NCI-H2107 (cell line): ENCODE measurements at places on chromosomes 6 and 20.

GRCh38 chr6:109740787-109741186, 49.7 kb downstream of the FIG4 start:
- no peak for DNase-seq

DNA sequence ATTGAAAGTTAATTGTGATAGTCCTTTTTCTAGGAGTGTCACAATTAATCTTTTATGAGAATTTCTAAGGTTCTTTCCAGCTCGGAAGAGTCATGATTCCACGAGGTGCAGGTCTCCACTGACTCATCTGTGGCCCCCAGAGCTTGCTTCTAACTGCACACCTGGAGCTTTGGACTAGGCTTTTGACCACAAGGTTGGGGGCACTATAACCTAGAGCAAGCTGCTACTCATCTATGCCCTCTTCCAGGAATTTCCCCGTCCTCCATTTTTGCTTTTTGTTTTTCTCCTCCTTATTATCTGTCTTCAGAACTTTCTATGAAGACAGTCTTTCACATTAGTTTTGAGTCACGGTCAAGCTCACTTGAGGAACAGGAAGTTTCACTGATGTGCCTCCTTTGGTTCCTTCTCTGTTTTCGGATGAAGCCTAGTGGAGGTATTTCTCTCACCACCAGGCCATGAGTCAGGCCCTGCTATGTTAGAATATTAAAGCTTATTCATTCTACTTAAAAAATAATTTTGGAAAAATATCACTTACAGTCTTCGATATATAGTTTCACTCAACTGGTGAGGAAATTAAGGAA, 119.2 kb upstream of the INSM1 start:
- DNase-seq = no peak

DNA sequence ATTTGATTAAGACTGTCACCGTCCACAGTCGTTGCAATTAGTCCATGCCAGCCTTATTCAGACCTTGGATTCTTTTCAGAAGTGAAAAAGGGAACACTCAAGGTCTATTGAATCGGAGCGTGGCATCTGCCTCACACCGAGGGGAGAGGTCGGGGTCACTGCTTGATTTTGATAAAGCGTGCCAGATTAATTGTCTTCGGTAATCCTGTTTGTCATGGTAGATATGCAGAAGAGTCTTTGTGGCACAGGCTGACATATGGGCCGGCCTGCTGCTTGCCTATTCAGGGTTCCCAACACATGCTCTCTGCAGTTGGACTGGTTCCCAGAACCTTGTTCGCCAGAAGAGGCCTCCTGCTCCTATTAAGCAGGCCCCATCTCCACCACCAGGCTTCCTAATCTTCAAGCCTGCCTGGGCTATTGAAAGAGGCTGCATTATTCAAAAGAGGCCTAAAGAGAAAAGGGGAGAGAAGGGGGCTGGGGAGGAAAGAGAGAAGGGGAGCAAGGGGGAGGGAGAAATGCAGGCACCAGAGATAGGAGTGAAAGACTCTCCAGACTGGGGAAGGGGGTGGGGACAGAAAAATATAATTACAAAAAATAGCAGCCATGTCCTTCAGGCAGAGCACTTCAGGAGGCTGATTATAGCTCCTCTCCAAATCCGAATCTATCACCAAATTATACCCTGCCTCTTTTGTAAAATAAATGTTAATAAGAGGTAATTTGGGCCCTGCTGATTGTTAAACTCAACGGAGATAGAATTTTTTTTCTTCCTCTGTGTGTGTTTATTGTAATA, 611.3 kb downstream of the HDGFL1 start:
- peak; percentile 70 for DNase-seq

GRCh38 chr6:104484626-104485025, 375.1 kb downstream of the HACE1 start:
- DNase-seq = no peak

DNA sequence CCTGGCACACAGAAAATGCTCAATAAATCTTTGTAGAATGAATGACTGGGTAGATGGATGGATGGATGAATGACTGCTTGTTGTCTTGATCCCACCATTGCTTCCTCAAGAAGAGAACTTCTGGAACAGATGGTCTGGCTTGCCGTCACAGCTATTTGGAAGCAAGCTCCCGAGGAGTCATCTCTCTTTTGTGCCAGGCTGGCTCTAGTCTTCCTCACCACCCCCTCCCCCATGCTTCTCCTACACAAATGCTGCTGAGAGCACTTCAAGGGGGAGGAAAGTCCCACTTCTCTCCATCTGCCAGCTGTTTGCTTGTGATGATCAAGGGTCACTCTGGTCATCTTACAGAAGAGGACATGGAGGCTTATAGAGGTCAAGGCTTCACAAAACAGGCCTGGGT, 11.6 kb upstream of the KCNG1 start:
- no peak for DNase-seq

GRCh38 chr20:20795721-20796120, 83.3 kb upstream of the RALGAPA2 start:
- DNase-seq = no peak

DNA sequence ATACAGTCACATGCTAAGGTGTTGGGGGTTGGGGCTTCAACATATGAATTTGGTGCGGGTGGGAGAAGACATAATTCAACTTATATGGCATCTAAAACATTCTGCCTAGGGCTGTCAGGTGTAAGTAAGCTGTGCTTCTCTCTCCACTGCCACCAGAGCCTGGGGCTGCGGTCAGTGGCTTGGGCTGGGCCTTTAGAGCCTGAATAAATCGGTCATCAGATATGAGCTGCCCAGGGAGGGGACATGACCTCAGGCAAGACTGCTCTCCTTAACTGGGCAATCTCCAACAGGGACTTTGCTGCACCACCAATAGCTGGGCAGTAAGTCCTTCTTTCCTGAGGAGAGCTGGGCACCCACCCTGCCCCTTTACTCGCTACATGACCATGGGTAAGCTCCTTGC, 24.9 kb upstream of the SIRPA start:
- no peak for DNase-seq

- peak; percentile 34 for DNase-seq
Observed at GRCh38 chr6:150565945-150566344, 33.7 kb upstream of the PLEKHG1 start.

DNA sequence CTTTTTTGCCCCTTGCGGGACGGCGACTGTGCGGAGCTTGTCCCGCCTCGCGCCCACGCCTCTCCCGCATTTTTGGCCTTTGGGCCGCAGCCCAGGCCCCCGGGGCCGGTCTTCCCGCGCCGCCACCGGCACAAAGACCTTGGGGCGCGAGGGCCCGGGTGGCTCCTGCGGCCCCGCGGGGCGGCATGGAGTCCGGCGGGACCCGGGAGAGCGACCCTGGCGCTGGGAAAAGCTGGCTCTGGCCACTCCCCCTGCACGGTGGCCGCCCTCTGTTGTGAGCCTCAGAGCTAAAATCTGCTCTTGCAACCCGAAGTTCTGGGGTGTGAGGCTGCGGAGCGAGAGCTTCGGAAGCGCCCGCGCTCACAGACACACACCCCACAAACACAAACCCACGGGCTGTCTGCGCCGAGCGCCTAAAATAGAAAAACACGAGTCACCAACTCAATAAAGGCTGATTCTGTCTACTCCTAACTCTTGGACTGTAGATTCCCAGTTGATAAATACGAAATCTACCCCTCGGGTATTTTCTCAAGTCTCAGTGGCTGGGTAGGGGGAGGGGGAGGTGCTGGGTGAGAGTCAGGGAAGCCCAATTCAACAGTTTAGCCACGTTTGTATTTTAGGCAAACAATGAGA, 496 bp upstream of the BEND3 start:
- DNase-seq = no peak

DNA sequence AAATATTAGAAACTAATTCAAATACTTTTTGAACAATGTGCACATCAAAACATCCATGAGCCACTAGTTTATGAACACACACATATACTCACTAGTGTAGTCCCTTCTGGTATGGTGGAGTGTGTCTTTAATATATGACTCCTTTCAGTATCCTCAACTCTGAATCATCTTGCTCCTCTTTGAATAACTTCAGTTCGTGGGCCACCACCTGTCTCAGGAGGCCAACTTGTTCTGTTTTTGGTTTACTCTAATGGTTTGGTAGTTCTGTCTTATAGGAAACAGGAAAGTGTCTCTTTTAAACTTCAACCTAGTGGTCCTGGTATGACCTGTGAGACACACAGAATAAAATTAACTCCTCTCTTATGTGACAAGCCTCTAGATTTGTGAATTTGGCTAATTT, 55.6 kb downstream of the ZNF292 start:
- DNase-seq = no peak

DNA sequence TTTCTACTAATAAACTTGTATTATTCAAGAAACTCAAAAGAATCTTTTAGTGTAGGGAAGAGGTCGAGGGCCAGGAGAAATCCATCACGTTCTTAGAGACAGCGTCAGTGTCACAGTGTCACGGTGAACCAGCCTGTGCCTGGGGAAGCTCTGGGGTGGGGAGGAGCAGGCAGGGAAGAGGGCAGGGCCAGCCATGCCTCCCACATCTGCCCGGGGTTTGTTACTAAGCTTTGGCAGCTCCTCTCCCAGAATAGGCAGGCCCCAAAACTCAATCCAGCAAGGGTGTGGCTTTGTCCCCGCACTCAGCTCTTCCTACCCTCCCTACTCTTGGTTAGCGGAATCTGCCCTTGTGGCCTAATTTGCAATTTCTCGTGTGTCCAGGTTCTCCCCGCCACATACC, 72.9 kb downstream of the TCP11 start:
- no peak for DNase-seq

DNA sequence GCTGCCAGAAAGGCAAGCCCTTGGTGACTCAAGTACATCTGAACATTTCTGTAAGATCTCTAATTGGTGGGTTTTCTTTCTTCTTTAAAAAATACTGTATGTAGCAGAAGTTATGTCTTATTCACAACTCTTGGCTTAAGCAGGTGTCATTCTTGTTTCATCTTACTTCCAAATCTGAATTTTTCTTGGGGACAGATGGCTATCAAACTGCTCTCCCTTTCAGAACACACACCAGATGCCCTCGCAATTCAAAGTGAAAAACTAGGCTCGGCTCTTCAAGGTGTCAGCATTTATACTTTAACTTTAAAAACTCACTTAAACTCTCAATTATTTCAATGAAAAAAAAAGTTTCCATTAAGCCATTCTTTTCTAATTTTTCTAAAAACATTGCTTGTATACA, 49.7 kb downstream of the PAK5 start:
- DNase-seq = no peak

GRCh38 chr6:104134876-104135275, 724.8 kb downstream of the HACE1 start:
- DNase-seq = no peak

DNA sequence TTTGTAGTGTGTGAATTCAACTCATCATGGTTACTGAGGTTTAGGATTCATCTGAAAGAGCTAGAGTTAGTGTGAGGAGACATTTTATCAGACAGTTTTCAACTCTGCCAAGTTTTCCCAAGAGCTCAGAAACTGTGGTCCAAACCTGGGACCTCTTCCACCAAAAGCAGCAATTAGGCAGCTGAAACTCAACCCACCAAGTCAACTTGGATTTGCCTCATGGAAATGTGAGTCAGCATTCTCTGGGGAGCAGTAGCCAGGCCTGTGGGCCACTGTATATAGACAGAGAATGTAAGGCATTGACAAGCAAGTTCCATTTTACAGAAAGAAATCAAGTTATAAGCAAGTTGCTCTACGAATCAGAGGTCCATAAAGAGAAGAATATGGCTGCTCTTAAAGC, 178.8 kb upstream of the HDDC2 start:
- DNase-seq = no peak

DNA sequence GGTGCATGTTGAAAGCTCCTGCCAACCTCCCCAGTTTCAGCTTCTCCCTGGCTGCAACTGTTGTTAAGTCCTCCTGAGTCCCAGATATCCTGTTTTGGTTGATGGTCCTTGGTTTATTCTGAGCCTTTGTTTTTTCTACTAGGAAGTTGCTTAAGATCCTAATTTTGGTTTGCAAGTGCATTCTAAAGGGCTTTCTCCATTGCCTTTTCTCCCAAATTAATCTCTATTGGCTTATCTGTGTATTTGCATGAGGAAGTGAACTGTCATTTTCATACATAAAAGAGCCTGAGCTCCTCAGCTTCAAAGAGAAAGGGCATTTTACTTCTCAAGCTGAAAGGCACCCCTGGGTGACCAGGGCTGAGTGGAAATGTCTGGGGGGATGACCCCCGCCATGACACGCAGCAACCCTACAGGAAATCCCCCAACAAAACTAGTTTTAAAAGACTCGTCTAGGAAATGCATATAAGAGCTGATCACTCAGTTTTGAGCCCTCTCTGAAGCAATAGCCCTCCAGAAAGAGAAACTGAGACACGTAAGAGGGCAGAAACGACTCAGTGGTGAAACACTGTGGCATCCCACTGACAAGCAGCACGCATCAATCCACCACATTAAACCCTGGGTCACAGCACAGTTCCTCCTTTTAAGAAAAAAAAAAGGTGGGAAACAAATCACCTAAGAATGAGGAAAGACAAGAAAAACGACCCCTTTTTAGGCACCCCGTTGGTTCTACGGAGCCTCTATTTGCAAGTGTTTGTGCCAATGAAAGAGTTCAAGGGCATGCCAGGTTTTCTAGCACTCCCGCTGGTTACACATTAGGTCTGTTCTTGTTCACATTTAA, 140.9 kb downstream of the THBS2 start:
- no peak for DNase-seq

DNA sequence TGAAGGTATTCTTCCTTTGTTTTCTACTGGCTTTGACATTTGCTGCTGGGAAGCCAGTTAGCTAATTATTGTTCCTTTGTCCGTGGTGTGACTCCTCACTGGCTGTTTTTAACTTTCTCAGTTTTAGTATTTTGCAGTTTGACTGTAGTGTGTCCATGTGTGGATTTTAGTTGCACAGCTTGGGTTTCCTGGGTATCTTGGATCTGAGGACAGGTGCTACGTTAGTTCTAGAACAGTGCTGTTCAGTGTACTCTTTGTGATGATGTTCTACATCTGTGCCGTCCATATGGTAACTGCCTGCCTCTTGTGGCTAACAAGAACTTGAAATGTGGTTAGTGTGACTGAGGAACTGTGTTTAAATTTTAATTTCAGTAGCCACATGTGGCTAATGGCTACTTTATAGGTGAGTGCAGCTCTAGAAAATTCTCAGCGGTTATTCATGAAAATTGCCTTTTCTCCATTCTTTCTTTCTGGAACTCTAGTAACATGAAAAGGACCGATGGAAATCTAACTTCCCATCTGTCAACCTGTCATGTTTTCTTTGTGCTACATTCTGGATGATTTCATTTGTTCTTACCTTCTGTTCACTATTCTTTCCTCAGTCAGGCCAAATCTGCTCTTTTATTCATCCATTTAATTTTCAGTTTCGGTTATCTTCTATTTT, 7.4 kb downstream of the SNX9 start:
- DNase-seq = no peak

GRCh38 chr6:108587258-108588059, 26.7 kb downstream of the FOXO3 start:
- DNase-seq = no peak

DNA sequence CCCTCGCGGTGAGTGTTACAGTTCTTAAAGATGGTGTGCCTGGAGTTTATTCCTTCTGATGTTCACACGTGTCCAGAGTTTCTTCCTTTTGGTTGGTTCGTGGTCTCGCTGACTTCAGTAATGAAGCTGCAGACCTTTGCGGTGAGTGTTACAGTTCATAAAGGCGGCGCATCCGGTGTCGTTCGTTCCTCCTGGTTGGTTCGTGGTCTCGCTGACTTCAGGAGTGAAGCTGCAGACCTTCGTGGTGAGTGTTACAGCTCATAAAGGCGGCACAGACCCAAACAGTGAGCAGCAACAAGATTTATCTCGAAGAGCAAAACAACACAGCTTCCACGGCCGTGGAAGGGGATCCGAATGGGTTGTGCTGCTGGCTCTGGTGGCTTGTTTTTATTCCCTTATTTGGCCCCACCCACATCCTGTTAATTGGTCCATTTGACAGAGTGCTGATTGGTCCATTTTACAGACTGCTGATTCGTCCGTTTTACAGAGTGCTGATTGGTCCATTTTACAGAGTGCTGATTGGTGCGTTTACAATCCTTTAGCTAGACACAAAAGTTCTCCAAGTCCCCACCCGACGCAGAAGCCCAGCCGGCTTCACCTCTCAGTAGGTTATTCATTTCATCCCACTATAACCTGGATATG, 48.2 kb upstream of the ARG1 start:
- no peak for DNase-seq
